Activated T-cell treated with anti-CD3 and anti-CD28 coated beads for 24 hours (primary cell): ENCODE measurements at places on chromosomes 13 and 19.

DNA sequence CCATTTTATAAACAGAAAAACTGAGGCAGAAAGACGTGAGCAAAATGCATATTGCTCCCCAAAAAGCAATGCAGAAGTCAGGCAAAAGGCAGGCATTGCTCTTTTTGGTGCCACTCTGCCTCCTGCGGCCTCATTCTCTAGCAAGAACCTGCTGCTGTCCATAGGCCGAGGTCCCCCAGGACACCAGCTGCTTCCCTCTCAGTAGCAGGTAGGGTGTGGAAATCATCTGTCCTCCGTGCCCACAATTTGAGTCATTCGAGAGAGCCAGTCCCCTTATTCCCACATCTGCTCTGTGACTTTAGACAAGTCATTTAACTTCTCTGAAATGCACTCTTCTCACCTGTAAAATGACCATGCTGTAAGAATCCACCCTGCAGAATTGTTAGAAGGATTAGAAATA lies 50.0 kb downstream of the TNFRSF19 start:
- DNase-seq = no peak

GRCh38 chr13:98942485-98942884 lies 35.4 kb downstream of the DOCK9 start:
- DNase-seq = no peak

- DNase-seq = no peak
Measured at GRCh38 chr13:101204270-101205020, 211.9 kb downstream of the NALCN start.

DNA sequence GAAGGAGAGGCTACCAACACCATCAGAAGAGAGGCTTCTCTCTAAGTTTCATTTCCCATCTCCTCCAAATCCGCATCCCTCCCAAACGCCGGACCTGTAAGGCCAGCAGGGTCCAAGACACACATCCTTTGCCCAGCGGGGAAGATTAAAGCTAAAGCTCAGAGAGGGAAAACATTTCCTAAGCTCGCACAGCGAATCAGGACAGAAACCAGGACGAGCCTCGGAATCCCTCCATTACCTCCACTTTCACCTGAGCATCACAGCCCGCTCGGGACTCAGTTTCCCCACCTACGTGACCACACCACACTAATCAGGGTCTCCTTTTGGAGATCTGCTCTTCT lies 711 bp upstream of the FOSB start:
- no peak for DNase-seq

GRCh38 chr13:21541271-21541670 lies 62.7 kb downstream of the MICU2 start:
- no peak for DNase-seq

DNA sequence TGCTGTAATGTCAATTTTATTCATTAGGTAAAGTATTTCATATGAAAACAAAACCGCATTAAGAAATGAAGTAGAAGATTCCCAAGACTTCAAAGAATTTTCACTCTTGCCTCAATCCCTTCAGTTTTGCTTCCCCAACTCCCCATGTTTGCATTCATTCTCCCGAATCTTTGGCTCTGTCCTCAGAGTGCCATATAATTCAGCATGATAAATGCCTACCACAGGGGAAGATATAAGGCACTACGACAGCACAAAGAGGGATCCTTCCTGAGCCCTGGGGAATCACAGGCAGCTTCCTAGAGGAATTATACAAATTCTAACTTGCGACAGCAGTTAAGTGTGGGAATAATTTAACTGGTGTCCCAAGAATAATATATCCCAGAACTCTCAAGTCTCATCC lies 68.5 kb downstream of the TSC22D1 start:
- DNase-seq = no peak

- DNase-seq = no peak
Measured at GRCh38 chr19:31963746-31964145, 381.7 kb upstream of the ZNF507 start.

DNA sequence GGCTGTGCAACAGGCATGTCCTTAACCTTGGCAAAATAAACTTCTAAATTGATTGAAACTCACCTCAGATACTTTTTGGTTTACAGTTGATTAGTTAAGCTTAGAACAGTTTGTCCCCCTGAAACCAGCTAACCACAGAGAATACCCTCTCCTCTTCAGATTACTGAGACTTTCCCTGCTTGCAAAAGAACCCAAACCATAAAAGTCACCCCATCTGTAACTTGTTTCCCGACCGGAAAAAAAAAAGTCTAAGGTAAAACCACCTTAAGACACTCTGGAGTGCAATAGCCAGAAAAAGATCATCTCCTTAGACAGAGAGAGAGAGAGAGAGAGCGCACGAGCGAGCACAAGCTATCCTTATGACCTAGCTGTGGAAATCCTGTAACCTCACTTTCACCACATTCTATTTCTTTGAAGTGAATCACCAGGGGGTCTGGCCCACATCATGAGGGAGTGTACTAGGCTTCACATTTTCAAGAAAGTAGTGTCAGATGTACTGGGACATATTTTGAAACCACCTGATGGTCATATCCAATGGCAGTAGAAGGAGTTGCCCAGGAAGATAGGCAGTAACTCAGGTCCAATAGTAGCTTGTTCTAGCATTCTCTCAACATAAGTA lies 11.1 kb upstream of the GTF2F2 start:
- no peak for DNase-seq

DNA sequence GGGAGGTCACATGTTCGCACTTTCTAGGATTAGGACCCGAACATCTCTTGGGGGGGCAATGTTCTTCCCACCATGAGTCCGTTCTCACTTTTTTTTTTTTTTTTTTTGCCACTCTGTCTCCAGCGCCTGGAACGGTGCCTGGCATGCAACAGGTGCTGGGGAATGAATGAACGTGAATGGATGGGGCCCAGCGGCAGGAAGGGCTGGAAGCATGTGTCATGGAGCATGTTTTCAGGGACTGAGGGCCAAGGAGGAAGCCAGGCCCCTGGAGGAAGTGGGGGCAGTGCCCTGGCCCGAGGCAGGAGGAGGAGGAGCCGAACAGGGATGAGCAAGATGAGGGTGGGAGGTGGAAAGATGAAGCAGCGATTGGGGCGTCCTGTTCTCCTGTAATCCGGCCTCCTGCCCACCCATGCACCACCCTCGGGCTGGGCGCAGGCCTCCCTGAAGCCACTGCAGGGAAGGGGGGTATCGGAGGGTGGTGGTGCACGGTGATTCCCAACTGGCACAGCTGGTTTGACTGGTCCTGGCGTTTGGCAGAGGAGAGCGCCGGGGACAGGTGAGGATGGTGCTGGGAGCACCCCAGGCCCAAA lies 8.8 kb upstream of the SULT2B1 start:
- DNase-seq = no peak

- no peak for DNase-seq
Measured at GRCh38 chr19:46111376-46111775, 13.1 kb downstream of the IGFL3 start.

DNA sequence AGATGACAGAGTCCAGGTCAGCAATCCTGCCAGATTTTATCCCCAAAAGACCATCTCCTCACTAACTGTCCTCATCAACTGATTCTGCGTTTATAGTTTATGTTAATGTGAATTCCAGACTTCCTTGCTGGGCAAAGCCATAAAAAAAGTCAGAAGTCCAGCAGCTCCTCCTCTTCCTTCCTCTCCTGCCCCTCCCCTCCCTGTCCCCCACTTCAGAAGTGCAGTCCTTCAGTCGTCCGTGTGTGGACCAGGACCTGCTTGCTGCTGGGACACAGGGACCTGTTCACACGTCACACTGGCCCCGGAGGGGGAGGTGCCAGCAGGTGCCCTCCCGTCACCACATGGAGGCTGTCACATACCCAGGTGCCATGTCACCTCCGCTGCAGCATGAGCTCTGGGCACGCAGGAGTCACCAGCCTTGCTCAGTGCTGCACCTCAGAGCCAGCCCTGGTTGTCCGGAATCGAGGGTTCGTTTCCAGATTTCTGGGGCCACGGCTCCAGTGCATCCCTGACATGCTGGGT lies 4.0 kb upstream of the MCF2L start:
- DNase-seq = no peak

DNA sequence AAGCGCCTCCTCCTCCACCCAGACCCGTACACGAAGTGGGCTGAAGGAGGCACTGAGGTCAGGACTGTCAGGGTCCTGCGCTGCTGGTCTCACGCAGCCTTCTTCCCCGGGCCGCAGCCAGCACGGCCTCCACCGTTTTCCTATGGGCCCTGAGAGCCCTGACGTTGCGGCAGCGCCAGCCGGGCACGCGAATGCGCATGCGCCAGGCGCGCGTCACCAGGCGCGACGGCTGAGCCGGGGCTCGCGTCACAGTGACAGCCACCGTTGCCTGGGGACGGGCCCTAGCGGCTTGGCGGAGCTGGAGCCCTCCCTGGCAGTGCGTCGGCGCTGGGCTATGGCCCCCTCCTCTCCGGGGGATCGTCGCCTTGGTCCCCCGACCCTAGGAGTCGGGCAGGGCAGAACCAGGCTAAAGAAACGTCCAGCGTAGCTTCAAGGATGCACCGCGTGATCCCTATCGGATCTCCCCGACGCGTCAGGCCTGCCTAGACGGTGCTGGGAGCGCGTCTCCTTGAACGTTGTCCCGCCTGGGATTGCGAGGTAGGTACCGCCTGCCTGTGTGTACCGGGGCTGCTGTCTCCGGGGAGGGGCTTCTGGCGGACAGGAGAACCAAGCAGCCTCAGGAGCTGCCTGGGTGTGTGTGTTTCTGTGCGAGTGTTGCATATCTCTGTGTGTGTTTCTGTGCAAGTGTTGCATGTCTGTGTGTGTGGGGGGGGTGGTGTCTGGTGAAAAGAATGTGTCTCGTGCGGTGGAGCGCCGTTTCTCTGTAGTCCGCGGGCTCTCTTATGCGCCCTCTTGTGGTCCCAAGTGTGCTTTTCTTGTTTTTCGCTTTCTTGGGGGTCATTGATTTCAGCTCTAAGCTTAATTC lies 43.2 kb downstream of the ZNF571 start:
- DNase-seq = peak; percentile 24

- no peak for DNase-seq
Measured at GRCh38 chr19:3707868-3708206, 347 bp upstream of the TJP3 start.

- DNase-seq = no peak
Measured at GRCh38 chr13:97021241-97021640, 27.0 kb upstream of the OXGR1 start.

DNA sequence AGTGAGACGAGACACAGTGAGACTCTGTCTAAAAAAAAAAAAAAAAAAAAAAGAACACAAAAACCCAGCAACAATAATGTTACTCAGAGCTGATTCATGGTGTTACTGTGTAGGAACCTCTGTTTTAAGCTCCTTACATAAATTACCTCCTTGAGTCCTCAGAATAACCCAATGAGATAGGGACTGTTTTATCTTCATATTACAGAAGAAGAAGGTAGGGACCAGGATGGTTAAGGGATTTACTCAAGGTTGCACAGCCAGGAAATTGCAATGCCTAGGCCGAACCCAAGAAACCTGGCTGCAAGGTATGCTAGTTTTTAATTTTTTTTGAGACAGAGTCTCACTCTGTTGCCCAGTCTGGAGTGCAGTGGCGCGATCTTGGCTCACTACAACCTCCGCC lies 1.5 kb upstream of the DAND5 start:
- no peak for DNase-seq

- DNase-seq = peak; percentile 20
Measured at GRCh38 chr13:94595001-94595949, 677 bp downstream of the TGDS start.

- DNase-seq = no peak
Measured at GRCh38 chr13:98785405-98785804, 32.9 kb upstream of the SLC15A1 start.

- no peak for DNase-seq
Measured at GRCh38 chr13:97387485-97387839, 46.5 kb upstream of the RAP2A start.

- DNase-seq = no peak
Measured at GRCh38 chr19:5694167-5694955, 4.3 kb downstream of the RPL36 start.

GRCh38 chr19:3543150-3544057 lies 4.4 kb downstream of the TEKTIP1 start:
- DNase-seq = no peak

GRCh38 chr13:32790731-32791130 lies 204.5 kb downstream of the PDS5B start:
- DNase-seq = no peak

DNA sequence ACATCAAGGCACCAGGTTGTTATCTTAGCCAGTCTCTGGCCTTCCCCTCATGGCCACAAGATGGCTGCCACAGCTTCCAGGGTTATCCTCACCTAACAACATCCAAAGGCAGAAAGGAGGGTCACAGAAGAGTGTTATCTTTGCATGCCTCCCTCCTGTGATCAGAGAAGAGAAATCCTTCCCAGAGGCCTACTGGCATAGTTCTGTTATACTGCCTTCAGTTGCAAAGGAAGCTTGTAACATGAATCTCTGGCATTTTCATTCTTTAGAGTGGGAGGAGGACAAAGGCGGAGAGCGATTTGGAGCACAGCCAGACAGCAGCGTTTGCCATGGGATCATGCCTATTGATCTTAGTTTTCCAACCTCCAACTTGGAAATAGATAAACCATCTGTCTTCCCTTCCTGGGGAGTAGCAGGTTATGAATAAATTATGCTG lies 135.7 kb downstream of the DNAJC15 start:
- no peak for DNase-seq

- no peak for DNase-seq
Measured at GRCh38 chr19:38211151-38211591, 12.9 kb downstream of the DPF1 start.

- DNase-seq = no peak
Measured at GRCh38 chr13:53301449-53301848, 272.8 kb downstream of the OLFM4 start.

DNA sequence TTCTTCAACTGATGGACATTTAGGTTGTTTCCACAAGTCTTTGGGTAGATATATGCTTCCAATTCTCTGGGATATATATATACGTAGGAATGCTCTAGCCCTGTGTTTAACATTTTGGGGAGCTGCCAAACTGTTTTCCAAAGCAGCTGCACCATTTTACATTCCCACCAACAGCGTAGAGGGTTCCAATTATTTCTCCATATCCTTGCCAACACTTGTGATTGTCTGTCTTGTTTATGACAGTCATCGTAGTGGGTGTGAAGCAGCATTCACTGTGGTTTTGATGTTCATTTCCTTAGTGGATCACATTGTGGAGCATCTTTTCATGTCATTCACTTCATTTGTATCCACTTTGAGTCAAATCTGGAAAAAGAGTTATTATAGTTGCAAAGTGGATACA lies 4.7 kb upstream of the CBLC start:
- DNase-seq = no peak

- no peak for DNase-seq
Measured at GRCh38 chr13:36536546-36536945, 104.3 kb downstream of the CCNA1 start.

- DNase-seq = no peak
Measured at GRCh38 chr19:35722897-35723296, 5.1 kb downstream of the KMT2B start.

GRCh38 chr13:25190771-25191170 lies 18.7 kb upstream of the AMER2 start:
- DNase-seq = no peak

- no peak for DNase-seq
Measured at GRCh38 chr19:2691951-2692350, 10.5 kb downstream of the GNG7 start.
